ENCODE measurements at places on chromosomes 3 and 15.

GRCh38 chr3:106792716-106793115, 584.5 kb upstream of the CCDC54 start:
- DNase-seq: peak; percentile 51

DNA sequence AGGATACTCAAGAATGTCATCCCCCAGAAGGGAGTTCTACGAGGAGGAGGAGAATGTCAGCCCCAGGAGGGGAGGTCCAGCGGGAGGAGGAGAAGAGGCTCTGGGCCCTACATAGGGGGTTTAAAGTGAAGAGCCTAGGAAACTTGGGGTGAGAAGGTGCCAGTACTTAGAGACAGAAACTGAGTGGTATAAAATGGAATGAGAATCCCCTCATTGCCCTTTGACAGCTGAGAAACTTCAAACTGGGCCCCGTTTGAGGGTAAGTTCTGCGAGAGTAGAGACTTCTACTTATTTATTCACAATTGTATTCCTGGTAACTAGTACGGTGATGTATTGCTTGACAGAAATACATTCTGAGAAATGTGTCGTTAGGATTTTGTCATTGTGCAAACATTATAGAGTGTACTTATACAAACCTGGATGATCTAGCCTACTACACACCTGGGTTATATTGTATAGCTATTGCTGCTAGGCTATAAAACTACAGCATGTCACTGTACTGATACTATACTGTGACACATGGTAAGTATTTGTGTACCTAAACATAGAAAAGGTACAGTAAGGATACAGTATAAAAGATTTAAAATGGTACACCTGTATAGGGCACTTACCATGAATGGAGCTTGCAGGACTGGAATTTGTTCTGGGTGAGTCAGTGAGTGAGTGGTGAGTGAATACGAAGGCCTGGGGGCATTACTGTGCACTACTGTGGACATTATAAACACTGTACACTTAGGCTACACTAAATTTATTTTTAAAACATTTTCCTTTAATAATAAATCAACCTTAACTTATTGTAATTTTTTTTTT, 62.0 kb downstream of the TSC22D2 start:
- peak; percentile 93 for DNase-seq

DNA sequence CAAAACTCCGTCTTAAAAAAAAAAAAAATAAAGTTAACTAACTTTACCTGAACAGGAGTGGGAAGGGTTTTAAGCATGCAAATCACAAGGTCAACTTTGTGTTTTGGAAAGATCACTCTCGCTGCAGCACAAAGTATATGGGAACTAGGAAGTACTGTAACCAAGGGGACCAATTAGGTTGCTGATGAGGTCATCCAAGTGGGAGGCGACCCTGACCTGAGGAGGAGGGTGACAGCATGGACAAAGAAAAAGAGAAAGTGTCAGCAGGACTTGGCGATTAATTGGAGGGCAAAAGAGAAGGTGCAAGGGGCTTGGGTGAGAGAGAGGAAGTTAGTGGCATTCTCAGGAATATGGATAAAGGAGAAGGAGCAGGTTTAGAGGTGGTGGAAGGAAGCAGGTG, 89.5 kb upstream of the ZBED2 start:
- no peak for DNase-seq

DNA sequence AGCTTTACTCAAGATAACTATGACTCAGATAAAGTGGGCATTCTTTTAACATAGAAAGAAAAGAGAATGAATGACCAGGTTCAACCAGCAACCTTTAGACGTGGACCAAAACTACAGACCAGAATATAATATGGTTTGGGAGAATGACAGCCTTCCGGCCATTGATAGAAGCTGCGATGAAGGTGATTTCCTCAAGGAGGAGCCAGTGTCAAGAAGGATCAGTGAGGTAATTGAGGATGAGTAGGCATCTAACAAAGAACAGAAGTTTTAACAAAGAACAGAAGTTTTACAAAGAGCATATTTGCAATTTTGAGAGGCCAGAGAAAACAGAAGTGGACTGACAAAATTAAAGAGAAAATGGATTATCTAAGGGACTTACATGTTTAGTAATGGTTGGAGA, 289.0 kb upstream of the AGTR1 start:
- DNase-seq: no peak

DNA sequence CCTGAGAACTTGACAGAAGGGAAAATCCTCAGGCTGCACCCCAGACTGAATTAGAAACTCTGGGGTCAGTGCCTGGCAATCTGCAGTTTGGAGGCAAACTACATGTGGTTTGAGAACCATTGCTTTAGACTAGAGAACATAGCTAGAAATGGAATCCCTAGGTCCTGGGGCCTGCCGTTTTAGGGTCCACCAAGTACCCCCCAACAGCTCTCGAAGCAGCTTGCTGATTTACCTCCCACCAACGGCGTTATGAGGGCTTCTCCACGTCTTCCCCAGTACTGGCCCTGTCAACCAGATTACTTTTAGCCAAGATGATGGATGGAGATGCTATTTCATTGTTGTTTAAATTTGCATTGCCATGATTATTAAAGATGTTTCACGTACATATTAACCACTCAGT, 272.5 kb downstream of the XXYLT1 start:
- DNase-seq: no peak

- no peak for DNase-seq
Observed at GRCh38 chr15:39795486-39795885, 12.8 kb upstream of the FSIP1 start.

DNA sequence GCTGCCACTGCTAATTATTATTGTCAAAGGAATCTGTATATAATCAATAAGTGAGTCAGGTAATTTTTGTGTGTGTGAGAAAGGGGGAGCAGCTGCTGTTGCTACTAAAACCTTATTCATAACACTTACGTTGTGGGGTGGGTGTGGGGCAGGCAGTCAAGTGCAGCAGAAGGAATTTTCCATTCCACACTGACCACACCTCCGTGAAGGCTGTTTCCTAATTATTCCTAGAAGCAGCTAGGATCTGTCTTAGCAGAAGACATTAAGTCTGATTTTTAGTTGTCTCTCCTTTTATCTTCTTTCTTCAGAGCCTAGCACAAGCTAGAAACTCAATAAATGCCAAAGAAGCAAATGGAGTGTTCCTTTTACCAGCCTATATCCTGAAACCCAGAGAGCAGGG, 4.0 kb upstream of the U2SURP start:
- DNase-seq: no peak

DNA sequence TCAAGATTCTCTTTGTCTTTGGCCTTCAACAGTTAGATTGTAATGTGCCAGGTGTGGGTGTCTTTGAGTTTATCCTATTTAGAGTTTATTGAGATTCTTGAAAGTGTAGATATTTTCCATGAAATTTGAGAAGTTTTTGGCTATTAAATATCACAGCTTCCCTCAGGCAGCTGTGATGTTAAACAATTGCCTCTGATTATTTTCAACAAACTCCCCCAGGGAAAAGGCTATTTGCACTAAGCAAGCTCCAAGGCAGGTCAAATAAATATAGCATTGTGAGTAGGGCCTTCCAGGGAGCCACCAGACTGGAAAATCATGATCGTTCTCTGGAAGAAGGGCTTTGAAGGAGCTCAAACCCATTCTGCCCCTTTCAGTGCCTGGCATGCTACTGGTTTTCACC, 107.0 kb downstream of the EEFSEC start:
- no peak for DNase-seq

DNA sequence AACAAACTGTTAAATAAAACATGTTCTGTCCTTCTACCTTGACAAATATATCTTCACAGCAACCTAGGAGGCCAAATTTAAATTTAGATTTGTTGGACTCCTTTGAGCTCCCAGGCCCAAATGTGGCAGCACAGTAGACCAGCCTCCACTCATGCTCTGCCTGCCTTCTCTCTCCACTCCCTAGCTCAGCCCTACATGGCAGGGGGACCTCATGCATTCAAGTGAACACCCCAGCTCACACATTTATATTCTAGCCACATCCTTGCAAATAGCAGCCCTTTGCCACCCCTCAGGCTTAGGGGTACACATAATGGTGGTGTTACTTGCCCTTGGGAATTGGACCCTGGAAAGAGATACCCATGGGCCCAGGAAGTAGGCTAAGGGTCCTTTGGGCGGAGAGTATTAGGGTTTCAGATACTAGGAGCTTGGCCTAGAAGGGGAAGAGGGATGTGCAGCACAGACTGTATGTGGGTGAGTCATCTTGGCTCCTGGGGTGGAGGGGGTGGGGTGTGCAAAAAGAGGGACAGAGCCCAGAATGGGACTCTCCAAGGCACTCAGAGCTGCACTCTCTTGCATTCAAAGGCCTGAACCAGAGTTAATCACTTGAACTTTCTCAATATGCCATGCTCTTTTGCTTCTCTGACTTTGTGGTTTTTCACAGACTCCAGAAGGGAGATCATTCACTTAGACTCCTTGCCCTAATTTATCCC, 268.4 kb upstream of the ROPN1 start:
- DNase-seq: peak; percentile 70

- no peak for DNase-seq
Observed at GRCh38 chr15:98611808-98612207, 36.5 kb upstream of the IGF1R start.

All from bronchial epithelial cell (primary cell).